ENCODE measurements at places on chromosomes 6 and 20.

DNA sequence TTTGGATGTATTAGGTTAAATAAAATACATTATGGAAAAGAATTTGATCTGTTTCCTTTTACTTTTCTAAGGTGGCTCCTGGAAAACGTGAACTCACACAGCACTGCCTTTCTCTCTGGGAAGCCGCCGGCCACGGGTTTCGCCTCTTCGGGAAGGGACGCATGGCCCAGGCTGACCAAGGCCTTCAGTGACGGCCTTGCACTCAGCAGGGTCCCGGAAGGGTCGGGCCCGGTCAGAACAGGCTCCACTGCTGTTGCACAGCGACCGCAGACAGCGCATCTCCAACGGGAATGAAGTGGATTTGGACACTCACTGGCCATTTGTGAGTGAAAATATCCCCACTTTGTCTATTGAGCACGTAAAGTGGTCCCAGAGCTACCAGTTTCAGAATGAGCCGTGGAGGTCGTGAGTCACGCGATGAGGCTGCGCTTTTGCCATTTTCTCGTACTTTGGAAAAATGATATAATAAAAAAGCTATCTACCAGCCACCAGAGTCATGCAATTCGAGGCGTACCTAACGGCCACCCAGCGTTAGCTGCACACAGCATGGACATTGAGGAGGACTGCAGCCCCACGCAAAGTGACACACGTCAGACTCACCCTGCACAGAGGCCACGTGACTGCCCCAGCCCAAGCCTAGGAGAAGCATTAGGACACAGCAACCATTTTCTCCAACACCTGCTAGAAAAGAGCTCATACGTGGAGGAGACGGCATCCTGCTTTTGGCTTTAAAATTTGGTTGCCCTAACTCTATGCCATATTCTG is 244.3 kb downstream of the TTLL2 start:
- no peak for DNase-seq

DNA sequence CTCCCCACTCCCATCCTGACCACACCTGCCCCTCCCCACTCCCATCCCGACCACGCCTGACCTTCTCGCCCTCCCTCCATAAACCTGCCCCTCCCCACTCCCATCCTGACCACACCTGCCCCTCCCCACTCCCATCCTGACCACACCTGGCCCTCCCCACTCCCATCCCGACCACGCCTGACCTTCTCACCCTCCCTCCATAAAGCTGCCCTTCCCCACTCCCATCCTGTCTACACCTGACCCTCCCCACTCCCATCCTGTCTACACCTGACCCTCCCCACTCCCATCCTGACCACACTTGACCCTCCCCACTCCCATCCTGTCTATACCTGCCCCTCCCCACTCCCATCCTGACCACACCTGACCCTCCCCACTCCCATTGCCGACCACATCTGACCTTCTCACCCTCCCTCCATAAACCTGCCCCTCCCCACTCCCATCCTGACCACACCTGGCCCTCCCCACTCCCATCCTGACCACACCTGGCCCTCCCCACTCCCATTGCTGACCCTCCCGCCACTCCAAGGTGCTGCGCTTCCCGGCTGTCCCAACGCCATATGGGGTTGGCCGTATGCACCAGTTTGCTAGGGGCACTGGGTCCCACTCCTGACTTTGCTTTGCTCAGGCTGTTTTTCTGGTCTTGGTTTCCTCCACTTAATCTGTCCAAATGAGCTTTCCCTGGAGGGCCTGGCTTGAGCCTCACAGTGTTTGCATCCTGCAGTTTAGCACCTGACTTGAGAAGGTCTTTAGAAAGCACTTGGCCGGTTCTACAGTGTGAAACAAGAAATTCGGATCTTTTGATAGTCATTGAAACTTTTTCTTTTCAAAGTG is 2.9 kb downstream of the KIF25 start:
- DNase-seq: no peak

DNA sequence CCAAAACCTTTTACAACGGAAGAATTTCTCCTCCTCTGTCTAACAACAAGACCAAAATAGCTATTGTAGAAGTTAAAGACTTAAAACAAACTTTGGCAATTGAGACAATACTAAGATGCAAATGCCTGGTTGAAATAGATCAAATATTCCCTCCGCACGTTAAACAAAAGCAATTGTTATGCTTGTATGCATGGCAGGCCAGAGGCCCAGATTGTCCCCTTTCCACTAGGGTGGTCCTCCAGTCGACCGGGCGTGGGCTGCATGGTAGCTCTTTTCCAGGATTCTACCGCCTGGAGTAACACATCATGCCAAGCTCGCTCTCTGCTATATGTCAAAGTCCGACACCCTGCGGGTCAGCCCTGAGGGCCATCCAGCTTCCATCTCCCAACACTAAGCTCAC is 234.7 kb downstream of the RNGTT start:
- DNase-seq: no peak

GRCh38 chr6:75551367-75551952 is 50.2 kb upstream of the SENP6 start:
- DNase-seq: no peak

- DNase-seq: no peak
Observed at GRCh38 chr20:57677584-57677982, 32.2 kb downstream of the PMEPA1 start.

- DNase-seq: no peak
Observed at GRCh38 chr6:98601716-98602115, 232.7 kb upstream of the POU3F2 start.

DNA sequence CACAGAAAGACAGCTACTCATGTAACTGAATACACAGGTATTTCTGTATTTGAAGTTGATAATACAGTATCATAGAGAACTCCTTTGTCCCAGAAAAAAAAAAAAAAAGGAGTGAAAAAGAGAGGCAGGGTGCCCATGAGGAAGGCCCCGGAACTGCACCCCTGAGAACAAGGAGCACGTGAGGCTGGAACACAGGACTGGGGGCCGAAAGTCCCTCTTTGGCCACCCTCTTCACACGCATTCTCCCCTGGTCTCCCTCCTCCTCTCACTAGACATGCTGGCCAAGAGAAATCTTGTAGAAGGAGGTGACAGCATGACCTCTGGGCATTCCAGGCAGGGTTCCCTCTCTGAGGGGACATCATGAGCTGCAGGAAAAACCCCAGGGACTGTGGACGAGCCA is 62.7 kb upstream of the TRAF3IP2 start:
- DNase-seq: no peak

Data from suppressor macrophage treated with lipopolysaccharide for 4 hours (primary cell).